ENCODE measurements at places on chromosomes 2 and 18.

- H3K4me3 ChIP-seq, result no peak overlapping the region
- DNase-seq, result peak; percentile 85
- no peak overlapping the region for H3K27ac ChIP-seq
- H3K36me3 ChIP-seq, result no peaks in the 10 kb centered on the region
- no peaks in the 10 kb centered on the region for H3K27me3 ChIP-seq
Observed at GRCh38 chr2:45681675-45682074, 30.2 kb downstream of the PRKCE start.

GRCh38 chr2:14257801-14258507 lies 374.6 kb upstream of the LRATD1 start:
- no peaks in the 10 kb centered on the region for H3K27me3 ChIP-seq
- no peak overlapping the region for H3K27ac ChIP-seq
- H3K4me3 ChIP-seq, result no peak overlapping the region
- no peak for DNase-seq
- H3K36me3 ChIP-seq, result no peaks in the 10 kb centered on the region

GRCh38 chr2:138997856-138998517 lies 217.8 kb upstream of the NXPH2 start:
- H3K36me3 ChIP-seq, result no peaks in the 10 kb centered on the region
- no peak for DNase-seq
- no peak overlapping the region for H3K27ac ChIP-seq
- no peak overlapping the region for H3K4me3 ChIP-seq
- H3K4me1 ChIP-seq, result no peaks in the 10 kb centered on the region

GRCh38 chr2:241818943-241819270 lies 9.9 kb downstream of the NEU4 start:
- no peak overlapping the region for H3K27ac ChIP-seq
- peaks cover 4% of the 10 kb centered on the region for H3K4me1 ChIP-seq
- H3K27me3 ChIP-seq, result no peaks in the 10 kb centered on the region
- H3K4me3 ChIP-seq, result no peak overlapping the region
- H3K36me3 ChIP-seq, result no peaks in the 10 kb centered on the region

DNA sequence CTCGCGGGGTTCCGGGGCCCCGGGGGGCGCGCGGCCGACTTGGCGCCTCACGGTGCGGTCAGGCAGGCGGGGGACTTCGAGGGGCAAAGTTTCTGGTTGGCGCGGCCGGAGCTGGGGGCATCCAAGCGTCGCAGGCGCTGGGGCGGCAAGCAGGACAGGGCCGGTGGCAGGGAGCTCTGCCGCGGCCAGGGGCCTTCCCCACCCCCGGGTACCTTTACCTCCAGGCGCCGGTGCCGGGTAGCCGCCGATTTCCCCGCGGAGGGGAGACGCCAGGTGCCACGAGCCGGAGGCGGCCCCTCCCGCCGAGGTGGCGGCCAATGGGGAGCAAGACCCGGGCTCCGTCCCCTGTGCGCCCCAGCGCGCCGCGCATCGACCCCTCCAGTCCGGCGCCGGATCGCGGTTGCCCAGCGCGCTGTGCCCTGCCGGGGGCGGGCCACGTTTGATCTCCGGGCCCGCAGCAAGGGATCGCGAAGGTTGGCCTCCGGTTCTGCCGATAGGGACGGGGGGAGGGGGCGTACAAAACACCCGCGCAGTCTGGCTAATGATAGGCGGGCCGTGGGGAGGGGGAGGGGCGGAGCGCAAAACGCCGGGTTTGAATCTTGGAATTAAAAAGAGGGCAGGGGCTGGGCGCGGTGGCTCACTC lies at the start of gene ST8SIA5:
Gene ST8SIA5, minus strand, starts transcription at position 495 of the 643 bp plus-strand sequence. CDS start 545 bp downstream, outside the sequence.
- no peak within 1 kb of the TSS for H3K27ac ChIP-seq
- H3K4me1 ChIP-seq, result peaks cover 3% of the 10 kb centered on the region
- H3K4me3 ChIP-seq, result no peak within 1 kb of the TSS
- DNase-seq, result no peak

Data from large intestine (tissue), 12 donors.